ENCODE measurements at places on chromosomes 7 and 10.

DNA sequence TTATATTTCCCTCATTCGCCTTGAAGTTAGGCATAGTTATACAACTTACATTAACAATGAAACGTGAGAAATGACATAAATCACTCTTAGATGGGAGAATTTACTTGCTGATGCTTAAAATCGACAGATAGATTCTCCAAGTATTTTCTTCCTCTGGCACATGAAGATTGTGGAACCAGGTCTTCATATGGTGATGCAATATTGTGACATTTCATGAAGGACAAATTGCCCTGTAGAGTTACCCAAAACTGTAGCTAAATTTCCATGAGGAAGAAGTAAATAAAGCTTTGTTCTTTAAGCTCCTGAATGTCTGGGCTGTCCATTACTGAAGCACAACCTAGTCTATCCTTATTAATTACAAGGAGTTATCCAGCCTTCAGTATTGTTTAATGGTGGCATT lies 353.1 kb downstream of the THSD7A start:
- H3K4me3 ChIP-seq: no peak overlapping the region
- DNase-seq: no peak
- no peak overlapping the region for H3K27ac ChIP-seq
- H3K27me3 ChIP-seq: no peaks in the 10 kb centered on the region
- H3K4me1 ChIP-seq: no peaks in the 10 kb centered on the region
- no peaks in the 10 kb centered on the region for H3K36me3 ChIP-seq

- H3K27me3 ChIP-seq: no peaks in the 10 kb centered on the region
- H3K4me3 ChIP-seq: peak overlapping the region; percentile 31
- H3K4me1 ChIP-seq: peaks cover 29% of the 10 kb centered on the region
- no peak overlapping the region for H3K27ac ChIP-seq
- no peaks in the 10 kb centered on the region for H3K36me3 ChIP-seq
- DNase-seq: no peak
These were observed 35.2 kb downstream of the GBF1 start for GRCh38 chr10:102280397-102281101.

- no peaks in the 10 kb centered on the region for H3K27me3 ChIP-seq
- DNase-seq: no peak
- H3K4me1 ChIP-seq: peaks cover 2% of the 10 kb centered on the region
- H3K4me3 ChIP-seq: no peak overlapping the region
These were observed 30.4 kb downstream of the CROT start for GRCh38 chr7:87375662-87376435.

DNA sequence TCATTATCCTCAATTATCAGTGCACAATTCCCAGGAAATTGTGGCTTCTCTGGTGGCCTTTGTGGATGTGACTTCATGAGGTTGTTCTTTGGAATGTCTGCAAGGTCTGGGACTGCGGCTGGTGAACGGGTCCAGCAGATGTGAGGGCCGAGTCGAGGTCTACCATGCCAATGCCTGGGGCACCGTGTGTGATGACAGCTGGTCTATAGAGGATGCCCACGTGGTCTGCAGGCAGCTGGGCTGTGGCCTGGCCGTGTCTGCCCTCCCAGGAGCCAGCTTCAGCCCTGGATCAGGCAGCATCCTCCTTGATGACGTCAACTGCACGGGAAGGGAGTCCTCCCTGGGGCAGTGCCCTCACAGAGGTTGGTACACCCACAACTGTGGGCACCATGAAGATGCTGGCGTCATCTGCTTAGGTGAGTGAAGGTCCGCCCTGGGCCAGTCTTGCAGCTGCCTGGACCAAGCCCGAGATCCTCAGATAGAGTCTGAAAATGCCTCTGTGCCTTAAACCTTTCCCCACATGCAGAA lies 46.9 kb downstream of the CUZD1 start:
- H3K27ac ChIP-seq: no peak overlapping the region
- no peak for DNase-seq
- no peaks in the 10 kb centered on the region for H3K36me3 ChIP-seq

DNA sequence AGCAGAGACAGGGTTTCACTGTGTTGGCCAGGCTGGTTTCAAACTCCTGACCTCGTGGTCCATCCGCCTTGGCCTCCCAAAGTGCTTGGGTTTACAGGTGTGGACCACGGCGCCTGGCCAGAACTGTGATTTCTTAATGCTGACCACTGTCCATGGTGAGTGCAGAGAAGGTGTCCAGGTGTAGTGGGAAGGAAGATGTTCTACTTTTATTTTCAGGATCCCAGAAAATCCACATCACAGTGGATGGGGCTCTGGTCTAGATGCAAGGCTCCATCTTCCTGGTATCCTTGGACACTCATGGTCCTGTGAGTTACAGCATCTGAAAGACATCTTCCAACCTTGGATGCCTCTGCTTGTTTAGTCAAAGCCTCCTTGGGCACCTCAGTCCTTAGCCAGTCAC lies 92.7 kb downstream of the CCDC3 start:
- no peaks in the 10 kb centered on the region for H3K36me3 ChIP-seq
- no peak for DNase-seq
- H3K4me3 ChIP-seq: no peak overlapping the region
- peaks cover 5% of the 10 kb centered on the region for H3K27me3 ChIP-seq
- peak overlapping the region; percentile 64 for H3K27ac ChIP-seq

- no peaks in the 10 kb centered on the region for H3K4me1 ChIP-seq
- H3K4me3 ChIP-seq: no peak overlapping the region
These were observed 43.8 kb downstream of the EXOC6 start for GRCh38 chr10:92891885-92892690.

GRCh38 chr10:42888504-42889095 lies 106.0 kb downstream of the BMS1 start:
- no peaks in the 10 kb centered on the region for H3K36me3 ChIP-seq
- H3K27ac ChIP-seq: no peak overlapping the region
- H3K27me3 ChIP-seq: no peaks in the 10 kb centered on the region
- H3K4me3 ChIP-seq: no peak overlapping the region

GRCh38 chr10:59276919-59277318 lies 85.4 kb downstream of the FAM13C start:
- H3K27me3 ChIP-seq: no peaks in the 10 kb centered on the region
- no peak for DNase-seq
- no peaks in the 10 kb centered on the region for H3K4me1 ChIP-seq
- no peak overlapping the region for H3K4me3 ChIP-seq

GRCh38 chr7:123401295-123401694 lies 133.1 kb downstream of the IQUB start:
- no peak overlapping the region for H3K27ac ChIP-seq
- H3K27me3 ChIP-seq: no peaks in the 10 kb centered on the region
- H3K36me3 ChIP-seq: no peaks in the 10 kb centered on the region

DNA sequence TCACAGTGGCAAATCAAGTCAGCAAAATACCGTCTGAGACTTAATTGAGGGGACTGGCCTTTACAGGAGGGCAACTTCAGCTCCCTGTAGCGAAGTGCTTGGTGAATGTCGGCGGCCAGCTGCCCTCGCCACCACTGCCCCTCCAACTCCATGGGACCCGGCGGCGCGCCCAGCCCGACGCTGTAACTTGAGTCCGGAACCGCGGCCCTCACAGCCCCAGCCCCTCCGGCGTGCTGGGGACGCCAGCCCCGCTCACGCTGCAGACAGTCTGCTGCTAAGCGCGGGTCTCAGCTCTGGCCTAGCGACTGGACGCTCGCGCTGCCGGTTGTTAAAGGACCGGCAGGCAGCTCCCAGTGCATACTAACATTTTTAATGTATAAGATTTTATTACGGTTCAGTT lies 113.4 kb upstream of the NUPR2 start:
- no peak overlapping the region for H3K4me3 ChIP-seq
- DNase-seq: no peak
- no peaks in the 10 kb centered on the region for H3K27me3 ChIP-seq
- no peaks in the 10 kb centered on the region for H3K4me1 ChIP-seq
- H3K27ac ChIP-seq: no peak overlapping the region

- DNase-seq: no peak
- H3K4me3 ChIP-seq: no peak overlapping the region
- no peaks in the 10 kb centered on the region for H3K36me3 ChIP-seq
- no peak overlapping the region for H3K27ac ChIP-seq
These were observed 361.8 kb downstream of the GATA3 start for GRCh38 chr10:8416192-8416701.

All from esophagus squamous epithelium (tissue), 5 donors.